ENCODE measurements at places on chromosomes 7 and 10.

GRCh38 chr10:122847782-122848604 is 2.3 kb upstream of the CUZD1 start:
- no peak for DNase-seq

DNA sequence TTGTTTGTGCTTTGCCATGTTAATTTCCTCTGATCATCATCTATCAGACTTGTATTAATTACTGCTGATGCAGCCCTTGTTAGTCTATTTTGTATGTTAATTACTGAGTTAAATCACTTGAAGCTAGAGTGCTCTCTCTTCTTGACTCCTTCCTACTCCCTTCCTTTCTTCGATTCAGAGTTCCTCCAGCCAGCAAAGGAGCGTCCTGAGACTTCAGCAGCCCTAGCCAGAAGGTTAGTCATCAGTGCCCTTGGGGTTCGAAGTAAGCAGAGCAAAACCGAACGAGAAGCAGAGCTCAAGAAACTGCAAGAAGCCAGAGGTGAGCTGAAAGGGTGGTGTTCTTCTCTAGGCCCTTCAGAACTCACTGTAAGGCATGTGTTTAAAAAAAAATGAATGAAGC is 32.1 kb downstream of the LOXL4 start:
- DNase-seq, result no peak

- no peak for DNase-seq
Observed at GRCh38 chr10:31457858-31458257, 138.8 kb downstream of the ZEB1 start.

- DNase-seq, result no peak
Observed at GRCh38 chr7:143980746-143981510, 19.2 kb upstream of the OR6B1 start.

- no peak for DNase-seq
Observed at GRCh38 chr7:80679921-80680907, 41.8 kb downstream of the CD36 start.
